ENCODE measurements at places on chromosomes 4 and X. TPM values are rescaled to one million over a fixed set of nuclear protein-coding genes. Genes with fewer than 3 reads are reported as not detected.

GRCh38 chrX:46837558-46838485 lies 979 bp downstream of the RP2 start:
- peak; percentile 54 for DNase-seq

The COL4A6 gene
- total RNA-seq = 2.1 TPM

DNA sequence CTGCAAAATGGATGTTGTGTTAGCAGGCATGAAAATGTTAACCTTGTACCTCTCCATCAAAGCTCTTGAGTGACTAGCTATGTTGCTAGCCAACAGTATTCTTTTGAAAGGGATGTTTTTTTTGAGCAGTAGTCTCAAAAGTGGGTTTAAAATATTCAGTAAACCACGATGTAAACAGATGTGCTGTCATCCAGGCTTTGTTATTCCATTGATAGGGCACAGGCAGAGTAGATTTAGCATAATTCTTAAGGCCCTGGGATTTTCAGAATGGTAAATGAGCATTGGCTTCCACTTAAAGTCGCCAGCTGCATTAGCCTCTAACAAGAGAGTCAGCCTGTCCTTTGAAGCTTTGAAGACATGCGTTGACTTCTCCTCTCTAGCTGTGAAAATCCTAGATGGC lies 18.4 kb downstream of the FGF2 start:
- no peak for DNase-seq

The FAM184B gene
- total RNA-seq = 5.1 TPM

DNA sequence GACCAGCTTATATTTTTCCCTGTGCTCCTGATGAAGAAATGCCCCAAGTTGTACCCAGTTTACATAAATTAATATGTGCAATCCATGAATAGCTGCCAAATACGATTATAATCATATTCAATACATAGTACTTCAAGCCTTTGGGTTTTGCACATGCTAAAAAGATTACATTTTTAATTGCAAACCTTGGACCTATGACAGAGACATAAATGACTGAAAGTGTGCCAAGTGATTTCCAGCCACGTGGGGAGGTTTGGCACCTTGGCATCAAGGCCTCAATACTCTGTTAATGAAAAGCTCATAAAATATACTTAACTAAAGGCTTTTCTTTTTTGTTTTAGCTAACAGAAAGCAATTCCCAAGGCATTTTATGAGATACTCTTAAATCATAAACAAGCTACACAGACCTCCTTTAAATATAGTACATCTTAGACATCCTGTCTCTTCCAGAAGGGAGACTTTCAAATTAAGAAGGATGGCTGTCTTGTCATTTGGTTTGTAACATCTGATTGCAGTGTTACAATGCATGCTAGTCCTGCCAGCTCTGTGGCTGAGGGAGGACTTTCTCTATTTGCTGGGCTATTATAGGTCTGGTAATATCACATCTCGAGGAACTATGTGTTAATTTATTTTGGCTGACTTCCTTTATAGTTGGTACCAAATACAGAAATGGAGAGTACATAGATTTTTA lies 404.1 kb downstream of the AFF2 start:
- DNase-seq = no peak

Data from muscle of leg (tissue), 16 donors.